Fibroblast of lung (primary cell): ENCODE measurements at places on chromosomes 16 and 17. TPM values are rescaled to one million over a fixed set of nuclear protein-coding genes. Genes with fewer than 3 reads are reported as not detected.

The RGS11 gene
- 3.1 and 6.3 TPM in 2 replicates for total RNA-seq

The CNGB1 gene
- total RNA-seq = not detected in 2 replicates

The CA5A gene
- not detected in 2 replicates for total RNA-seq

The PSMB3 gene
- 215 and 299 TPM in 2 replicates for total RNA-seq

The SLC16A6 gene
- total RNA-seq = 1.5 and 8.3 TPM in 2 replicates

GRCh38 chr16:89720551-89720812 is 216 bp downstream of the VPS9D1 start:
- no peaks in the 10 kb centered on the region for H3K27me3 ChIP-seq
- peak overlapping the region; percentile 75 for H3K27ac ChIP-seq
- H3K36me3 ChIP-seq = peaks cover 12% of the 10 kb centered on the region
- peaks cover 20% of the 10 kb centered on the region for H3K4me1 ChIP-seq

DNA sequence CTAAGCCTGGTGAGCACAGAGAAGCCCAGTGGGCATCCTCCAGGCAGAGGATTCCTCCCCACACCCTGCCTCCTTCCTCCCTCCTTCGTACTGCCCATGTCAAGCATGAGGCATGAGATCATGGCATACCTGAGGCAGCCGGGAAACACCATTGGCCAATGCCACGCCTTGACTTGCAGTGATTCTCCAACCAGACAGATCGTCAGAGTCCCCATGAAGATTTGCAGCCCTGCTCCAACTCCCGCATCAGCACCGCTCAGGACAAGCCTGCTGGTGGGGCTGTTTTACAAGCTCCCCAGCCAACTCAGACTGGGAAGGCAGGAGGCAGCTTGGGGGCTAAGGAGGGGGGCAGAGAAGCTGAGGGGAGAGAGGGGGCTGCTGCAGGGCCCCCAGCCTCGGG is 2.9 kb upstream of the KRT16 start:
- peaks cover 4% of the 10 kb centered on the region for H3K27me3 ChIP-seq
- no peak overlapping the region for H3K27ac ChIP-seq
- no peaks in the 10 kb centered on the region for H3K36me3 ChIP-seq
- peak; percentile 6 for DNase-seq

GRCh38 chr16:2206420-2206779 is 1.1 kb downstream of the MLST8 start:
- DNase-seq = no peak
- peak overlapping the region; percentile 72 for H3K4me3 ChIP-seq
- H3K4me1 ChIP-seq = peaks cover 2% of the 10 kb centered on the region
- H3K36me3 ChIP-seq = peaks cover 25% of the 10 kb centered on the region

DNA sequence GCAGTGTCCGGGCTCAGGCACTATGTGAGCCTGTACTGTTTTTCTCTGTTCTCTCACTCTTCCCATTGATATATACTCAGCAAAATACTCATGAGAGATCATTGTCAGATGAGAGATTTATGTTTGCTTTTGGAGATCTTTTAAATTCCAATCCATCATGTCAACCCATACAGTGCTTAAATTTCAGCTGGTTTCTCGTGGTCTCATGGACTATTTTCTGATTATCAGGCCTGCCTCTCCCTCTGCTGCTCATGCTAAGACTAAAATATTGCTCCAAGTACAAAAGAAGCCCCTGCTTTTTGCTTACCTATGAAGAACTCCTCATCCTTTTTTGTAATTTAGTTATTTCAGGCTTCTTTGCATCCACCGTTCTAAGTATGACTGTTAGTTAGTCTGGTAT is 547.2 kb downstream of the KCNJ2 start:
- DNase-seq = no peak
- H3K27me3 ChIP-seq = no peaks in the 10 kb centered on the region
- no peak overlapping the region for H3K4me3 ChIP-seq
- H3K36me3 ChIP-seq = no peaks in the 10 kb centered on the region

GRCh38 chr16:64865069-64865696 is 256.7 kb downstream of the CDH11 start:
- no peaks in the 10 kb centered on the region for H3K27me3 ChIP-seq
- DNase-seq = peak; percentile 45
- no peak overlapping the region for H3K27ac ChIP-seq
- no peak overlapping the region for H3K4me3 ChIP-seq
- peaks cover 6% of the 10 kb centered on the region for H3K4me1 ChIP-seq
- no peaks in the 10 kb centered on the region for H3K36me3 ChIP-seq

DNA sequence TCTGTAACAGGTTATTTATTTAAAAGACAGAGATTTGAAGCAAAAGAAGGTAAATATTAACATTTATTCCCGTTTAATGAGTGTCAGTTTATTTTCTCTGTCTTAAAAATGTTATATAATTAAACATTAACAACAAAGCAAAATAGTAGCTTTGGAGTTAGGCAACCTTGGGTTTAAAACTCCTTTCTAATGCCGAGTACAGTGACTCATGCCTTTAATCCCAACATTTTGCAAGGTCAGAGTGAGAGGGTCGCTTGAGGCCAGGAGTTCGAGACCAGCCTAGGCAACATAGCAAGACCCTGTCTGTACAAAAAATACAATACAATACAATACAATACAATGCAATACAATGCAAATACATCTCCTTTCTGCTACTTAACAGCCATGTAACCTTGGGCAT is 128.7 kb downstream of the CHD9 start:
- H3K36me3 ChIP-seq = no peaks in the 10 kb centered on the region
- H3K4me1 ChIP-seq = no peaks in the 10 kb centered on the region
- no peak overlapping the region for H3K27ac ChIP-seq
- no peak overlapping the region for H3K4me3 ChIP-seq

GRCh38 chr17:72299100-72299499 is 178.3 kb downstream of the SOX9 start:
- H3K4me3 ChIP-seq = no peak overlapping the region
- H3K36me3 ChIP-seq = no peaks in the 10 kb centered on the region
- H3K27ac ChIP-seq = no peak overlapping the region
- DNase-seq = no peak

DNA sequence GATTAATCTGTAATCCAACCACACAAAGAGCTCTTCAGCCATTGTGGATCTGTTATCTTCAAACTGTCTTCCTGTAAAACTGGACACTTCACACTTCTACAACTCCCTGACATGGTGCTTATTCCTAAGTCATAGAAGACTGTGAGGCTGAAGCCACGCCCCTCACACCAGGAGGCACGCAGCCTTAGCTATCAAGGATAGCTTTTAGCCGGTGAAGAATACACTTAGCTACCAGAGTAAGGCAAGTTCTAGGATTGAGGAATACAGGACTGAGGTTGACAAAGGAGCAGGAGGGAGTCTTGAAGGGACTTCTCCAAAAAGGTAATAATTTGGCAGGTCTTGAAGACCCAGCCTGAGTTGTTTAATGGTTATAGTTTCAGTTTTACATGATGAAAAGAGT is 79.8 kb upstream of the GAS7 start:
- H3K27ac ChIP-seq = no peak overlapping the region
- H3K4me3 ChIP-seq = no peak overlapping the region
- no peaks in the 10 kb centered on the region for H3K4me1 ChIP-seq
- no peaks in the 10 kb centered on the region for H3K36me3 ChIP-seq

DNA sequence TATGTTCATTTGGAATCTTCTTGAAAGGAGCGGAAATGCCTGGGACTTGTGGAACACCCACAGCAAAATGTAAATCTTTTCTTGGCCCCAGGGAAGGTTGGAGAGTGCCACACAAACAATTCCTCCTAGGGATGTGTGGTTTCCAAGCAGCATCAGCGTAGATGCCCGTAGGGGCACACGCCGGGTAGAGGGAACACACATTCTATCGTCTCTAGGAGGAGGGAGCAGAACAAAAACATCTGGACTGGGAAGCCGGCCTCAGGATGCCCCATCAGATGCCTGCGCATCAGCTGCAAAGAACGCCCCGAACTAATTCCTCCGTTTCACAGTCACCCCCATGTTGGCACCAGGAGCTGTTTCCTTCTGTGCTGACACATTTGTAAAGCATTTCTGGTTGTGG is 357.9 kb upstream of the ZFHX3 start:
- H3K27me3 ChIP-seq = no peaks in the 10 kb centered on the region
- H3K27ac ChIP-seq = no peak overlapping the region
- H3K36me3 ChIP-seq = no peaks in the 10 kb centered on the region
- no peak overlapping the region for H3K4me3 ChIP-seq
- no peak for DNase-seq

DNA sequence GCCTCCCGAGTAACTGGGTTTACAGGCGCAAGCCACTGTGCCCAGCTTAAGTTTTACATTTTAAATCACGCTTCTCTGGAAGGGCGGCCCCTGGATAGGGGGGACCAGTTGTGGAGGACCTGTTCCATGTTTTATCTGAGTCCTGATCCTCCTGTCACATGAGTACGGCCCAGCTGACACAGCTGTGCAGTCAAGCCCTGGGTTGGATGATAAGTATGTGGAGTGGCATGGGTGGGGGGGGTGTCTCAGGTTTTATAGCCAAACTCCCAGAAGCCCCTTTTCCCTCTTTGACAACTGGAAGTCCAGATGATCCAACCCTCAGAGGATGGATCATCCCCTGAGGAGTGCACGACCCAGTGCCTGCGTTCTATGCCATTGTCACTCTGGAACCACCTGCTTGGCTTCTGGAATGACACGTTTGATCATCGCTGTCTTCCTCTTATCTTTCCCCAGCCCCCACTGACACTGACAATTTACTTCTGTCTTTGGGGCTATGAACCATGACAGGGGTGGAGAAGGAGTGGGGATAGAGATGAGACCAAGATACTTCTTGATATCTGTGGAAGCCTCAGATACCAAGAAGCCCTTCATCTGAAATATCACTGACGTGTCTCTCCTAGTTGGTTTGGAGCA is 191.2 kb downstream of the MSI2 start:
- DNase-seq = no peak
- H3K4me3 ChIP-seq = no peak overlapping the region
- no peaks in the 10 kb centered on the region for H3K36me3 ChIP-seq
- no peaks in the 10 kb centered on the region for H3K27me3 ChIP-seq
